ENCODE measurements at places on chromosomes 4 and X. TPM values are rescaled to one million over a fixed set of nuclear protein-coding genes. Genes with fewer than 3 reads are reported as not detected.

PDLIM3 gene
- 0.10 TPM for total RNA-seq

AREG gene
- total RNA-seq, result 26.5 TPM

NPY1R gene
- total RNA-seq, result 0.10 TPM

CLTRN gene
- total RNA-seq, result 0.65 TPM

DGKK gene
- not detected for total RNA-seq

MAGEB2 gene
- not detected for total RNA-seq

SMIM43 gene
- total RNA-seq, result 0.21 TPM

HPGD gene
- 81.0 TPM for total RNA-seq

SH2D1A gene
- total RNA-seq, result not detected

UCHL1 gene
- 986 TPM for total RNA-seq

NLGN3 gene
- 0.97 TPM for total RNA-seq

CLCN4 gene
- total RNA-seq, result 3.6 TPM

WDR17 gene
- total RNA-seq, result 2.0 TPM

F8 gene
- total RNA-seq, result 3.6 TPM

GPRASP3 gene
- 3.5 TPM for total RNA-seq

CLDN34 gene
- not detected for total RNA-seq

FAM47C gene
- total RNA-seq, result not detected

CT55 gene
- total RNA-seq, result not detected

RIPPLY1 gene
- 0.12 TPM for total RNA-seq

CPZ gene
- total RNA-seq, result 0.15 TPM
